ENCODE measurements at places on chromosomes 6 and 20. TPM values are rescaled to one million over a fixed set of nuclear protein-coding genes. Genes with fewer than 3 reads are reported as not detected.

DST gene
- 410 TPM for total RNA-seq

DZANK1 gene
- 1.4 TPM for total RNA-seq

MEP1A gene
- not detected for total RNA-seq

RSPH4A gene
- 0.29 TPM for total RNA-seq

EYA4 gene
- 3.3 TPM for total RNA-seq

OPRL1 gene
- total RNA-seq = 0.92 TPM

C6orf141 gene
- total RNA-seq = 2.5 TPM

MMP24 gene
- total RNA-seq = 2.6 TPM

FAM184A gene
- 8.0 TPM for total RNA-seq

CAP2 gene
- 55.1 TPM for total RNA-seq

EYA2 gene
- 5.3 TPM for total RNA-seq

ZNF217 gene
- 16.3 TPM for total RNA-seq

SLC17A1 gene
- total RNA-seq = not detected

PNPLA1 gene
- total RNA-seq = not detected

MCUR1 gene
- total RNA-seq = 18.3 TPM

SLC17A3 gene
- not detected for total RNA-seq

GPSM3 gene
- total RNA-seq = 9.6 TPM

GRCh38 chr20:13838664-13839063, 53.8 kb downstream of the NDUFAF5 start:
- DNase-seq = peak; percentile 53

- no peak for DNase-seq
Measured at GRCh38 chr20:14093652-14094051, 98.3 kb downstream of the MACROD2 start.

- DNase-seq = no peak
Measured at GRCh38 chr20:33067806-33068205, 11.6 kb upstream of the BPIFB4 start.

DNA sequence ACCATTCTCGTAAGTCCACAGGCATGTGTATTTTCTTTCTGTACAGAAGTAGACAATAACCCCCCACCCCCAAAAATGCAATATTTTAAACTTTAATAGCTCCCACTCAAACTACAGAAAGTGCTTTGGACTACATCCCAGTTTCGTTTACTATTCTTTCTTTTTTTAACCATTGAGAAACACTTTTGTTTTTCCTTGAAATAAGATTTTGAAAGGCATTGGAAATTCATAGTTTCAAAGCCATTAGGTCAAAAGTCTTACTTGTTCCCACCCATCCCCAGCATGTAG, 140.0 kb downstream of the KIF16B start:
- no peak for DNase-seq

GRCh38 chr6:92667843-92668242, 751.5 kb downstream of the EPHA7 start:
- DNase-seq = no peak

GRCh38 chr20:47708140-47708807, 77.0 kb downstream of the SULF2 start:
- DNase-seq = no peak

DNA sequence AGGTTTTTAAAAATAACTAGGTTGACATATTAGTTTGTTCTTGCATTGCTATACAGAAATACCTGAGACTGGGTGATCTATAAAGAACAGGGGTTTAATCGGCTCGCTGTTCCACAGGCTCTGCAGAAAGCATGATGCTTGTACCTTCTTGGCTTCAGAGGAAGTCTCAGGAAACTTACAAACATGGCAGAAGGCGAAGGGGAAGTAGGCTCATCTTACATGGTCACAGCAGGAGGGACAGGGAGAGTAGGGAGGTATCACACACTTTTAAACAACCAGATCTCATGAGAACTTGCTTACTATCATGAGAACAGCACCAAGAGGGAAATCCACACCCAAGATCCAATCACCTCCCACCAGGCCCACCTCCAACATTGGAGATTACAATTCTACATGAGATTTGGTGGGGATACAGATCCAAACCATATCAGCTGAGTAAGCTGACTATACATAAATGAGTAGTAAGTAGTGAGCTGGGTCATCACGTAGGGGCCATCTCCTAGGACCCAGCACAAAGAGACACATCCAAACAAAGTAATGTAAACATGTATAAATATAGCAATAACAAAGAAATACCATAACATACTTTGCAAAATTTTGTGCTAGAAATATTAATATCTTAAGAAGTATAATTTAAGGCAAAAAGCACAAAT, 31.4 kb upstream of the SIRPG start:
- DNase-seq = peak; percentile 70

- DNase-seq = no peak
Measured at GRCh38 chr6:137304020-137304780, 85.0 kb upstream of the IFNGR1 start.

GRCh38 chr6:134446218-134446848, 128.4 kb upstream of the SGK1 start:
- DNase-seq = no peak

GRCh38 chr6:17313971-17314370, 32.8 kb downstream of the RBM24 start:
- DNase-seq = no peak

DNA sequence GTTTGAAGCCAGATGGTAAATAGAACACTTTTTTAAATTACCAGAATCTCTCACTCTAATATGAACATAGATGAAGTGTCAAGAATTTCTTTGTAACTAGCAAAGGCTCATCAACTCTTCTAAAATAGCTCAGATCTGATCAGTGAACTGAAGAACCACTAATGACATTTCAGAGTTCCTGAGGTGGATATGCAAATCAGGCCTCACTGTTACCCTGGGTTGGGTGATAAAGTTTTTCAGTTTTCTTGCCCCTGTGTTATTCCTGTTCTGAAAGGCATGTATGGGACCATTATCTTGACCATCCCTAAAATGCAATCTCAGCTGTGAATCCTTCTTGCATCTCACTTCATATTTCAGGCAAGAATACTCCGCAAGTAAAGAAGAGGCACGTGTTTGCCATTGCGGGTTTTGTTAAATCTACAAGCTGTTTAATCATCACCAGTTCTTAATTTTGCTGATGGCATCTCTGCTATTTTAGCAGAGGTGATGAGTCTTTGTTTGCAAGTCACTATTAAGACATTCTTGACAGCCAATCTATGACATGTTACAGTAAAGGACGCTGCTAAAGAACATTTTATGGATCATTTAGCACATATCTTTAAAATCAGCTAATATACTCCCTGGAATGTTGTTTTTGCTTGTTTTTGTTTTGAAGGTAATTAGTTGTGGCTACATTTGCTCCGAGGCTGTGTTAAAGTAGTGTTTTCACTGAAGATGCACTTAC, 47.9 kb downstream of the KHDC1L start:
- DNase-seq = no peak

DNA sequence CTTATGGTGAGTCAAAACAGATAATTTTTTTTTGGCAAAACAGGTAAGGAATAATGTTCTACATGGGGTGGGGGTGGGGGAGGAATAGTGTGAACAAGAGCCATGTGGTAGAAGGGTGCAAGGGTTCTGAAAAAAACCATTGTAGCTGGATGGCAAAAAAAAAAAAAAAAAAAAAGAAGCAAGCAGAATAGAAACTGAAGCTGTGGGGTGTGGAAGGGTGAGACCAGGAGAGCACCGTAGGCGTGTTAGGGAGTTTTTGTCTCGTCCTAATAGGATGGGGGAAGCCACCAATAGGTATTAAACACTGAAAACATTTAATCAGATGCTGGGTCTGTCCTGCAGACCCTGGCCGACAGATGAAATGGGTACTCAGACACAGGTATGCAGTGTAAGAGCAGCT, 110.1 kb downstream of the ADTRP start:
- DNase-seq = peak; percentile 45

- no peak for DNase-seq
Measured at GRCh38 chr6:71287038-71287437, 1.6 kb upstream of the OGFRL1 start.

DNA sequence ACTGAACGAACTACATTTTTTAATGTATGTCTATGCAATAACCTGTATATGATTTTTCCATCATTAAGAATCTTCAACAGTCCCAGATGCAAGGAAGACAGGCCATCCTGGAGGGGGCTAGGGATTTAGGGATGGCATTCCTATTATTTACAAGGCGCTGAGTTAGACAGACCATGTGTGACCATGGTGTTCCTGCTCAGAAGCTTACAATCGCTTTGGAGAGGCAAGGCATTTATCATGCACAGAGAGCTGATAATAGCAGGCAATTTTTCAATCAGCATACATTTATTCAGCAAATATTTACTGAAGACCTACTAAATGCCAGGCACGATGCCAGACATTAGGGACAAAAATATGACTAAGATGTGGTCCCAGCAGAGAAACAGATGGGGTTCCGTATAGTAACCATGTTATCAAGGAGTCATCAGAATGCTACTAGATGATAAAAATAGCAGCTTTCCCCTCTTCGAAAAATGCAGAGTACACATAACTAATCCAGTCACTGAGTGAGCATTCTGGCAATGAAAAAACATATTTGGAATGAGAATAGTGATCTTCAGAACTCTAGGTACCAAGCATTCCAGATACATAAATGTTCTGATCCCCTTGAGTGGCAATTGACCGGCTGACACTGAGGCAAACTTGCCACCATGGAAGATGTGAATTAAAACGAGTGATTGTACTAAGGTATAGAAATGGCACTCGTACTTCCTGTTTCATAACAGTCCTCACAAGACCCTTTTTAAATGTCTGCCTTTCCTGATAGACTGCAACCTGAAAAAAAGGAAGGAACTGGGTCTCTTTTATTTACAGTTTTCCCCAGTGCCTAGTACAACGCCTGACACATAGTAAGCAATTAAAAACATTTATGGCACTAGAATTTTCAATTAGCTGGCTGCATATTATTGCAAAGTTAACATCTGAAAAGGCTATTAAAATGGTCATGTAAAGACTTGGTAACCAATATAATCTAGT, 135.7 kb downstream of the ATXN1 start:
- DNase-seq = peak; percentile 47

GRCh38 chr6:166162599-166163342, 4.9 kb downstream of the TBXT start:
- DNase-seq = no peak

Data from esophagus muscularis mucosa (tissue), 4 donors.